ENCODE measurements at places on chromosomes 4 and X.

DNA sequence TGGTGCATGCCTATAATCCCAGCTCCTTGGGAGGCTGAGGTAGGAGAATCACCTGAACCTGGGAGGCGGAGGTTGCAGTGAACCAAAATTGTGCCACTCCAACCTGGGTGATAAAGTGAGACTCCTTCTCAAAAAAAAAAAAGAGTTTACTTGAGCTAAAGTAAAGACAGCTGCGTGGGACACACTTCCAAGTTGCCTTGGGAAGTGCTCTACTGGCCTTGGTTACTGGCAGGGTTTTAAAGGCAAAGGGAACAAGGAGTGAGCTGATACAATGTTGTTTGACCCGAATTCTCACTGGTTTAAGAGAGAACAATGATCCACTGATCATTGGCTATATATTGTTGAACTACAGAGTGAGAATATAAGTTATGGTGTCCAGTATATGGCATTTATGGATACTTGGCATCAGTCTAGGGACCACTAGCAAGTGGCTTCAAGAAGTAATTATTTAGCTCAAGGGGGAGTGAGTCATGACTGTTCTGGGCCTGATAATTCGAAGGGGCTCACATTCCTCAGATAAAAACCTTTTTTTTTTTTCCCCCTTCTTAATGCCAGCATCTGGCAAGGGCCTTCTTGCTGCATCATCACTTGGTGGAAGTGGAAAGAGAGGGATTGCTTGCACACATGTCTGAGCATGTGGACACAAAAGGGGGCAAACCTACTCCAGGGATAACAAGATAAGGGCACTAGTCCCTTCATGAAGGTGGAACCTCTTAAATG, 32.3 kb downstream of the GRK4 start:
- peak; percentile 24 for DNase-seq

- DNase-seq: no peak
These were observed 31.5 kb downstream of the GPC3 start for GRCh38 chrX:133953785-133954355.

DNA sequence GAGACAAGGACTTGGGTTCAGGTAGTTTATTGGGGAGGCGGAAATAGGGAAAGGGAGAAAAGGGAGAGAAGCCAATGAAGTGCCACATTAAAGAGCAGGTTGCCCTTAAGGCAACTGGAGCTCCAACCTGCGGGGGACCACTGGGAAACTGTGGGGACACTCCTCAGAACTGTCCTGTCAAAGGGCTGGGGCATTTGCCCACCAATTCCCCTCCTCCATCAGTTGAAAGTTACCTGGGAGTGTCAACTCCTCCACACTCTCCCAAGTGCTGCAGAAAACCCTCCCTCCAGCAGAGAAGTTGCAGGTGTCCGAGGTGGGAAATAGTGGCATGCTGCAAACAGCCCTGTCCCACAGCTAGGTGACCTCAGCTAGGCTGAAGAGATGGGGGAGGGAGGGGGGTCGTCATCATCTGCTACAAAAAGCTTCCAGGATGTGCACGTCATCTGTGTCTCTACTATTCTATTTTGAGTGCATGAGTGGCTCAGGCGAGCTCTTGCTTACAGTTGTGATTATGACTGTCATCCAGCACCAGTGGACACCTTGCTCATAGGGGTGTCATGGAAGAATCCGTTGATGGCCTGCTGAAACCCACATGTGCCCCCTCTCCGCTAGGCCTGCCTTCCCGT, 41.5 kb upstream of the XPNPEP2 start:
- DNase-seq: no peak

DNA sequence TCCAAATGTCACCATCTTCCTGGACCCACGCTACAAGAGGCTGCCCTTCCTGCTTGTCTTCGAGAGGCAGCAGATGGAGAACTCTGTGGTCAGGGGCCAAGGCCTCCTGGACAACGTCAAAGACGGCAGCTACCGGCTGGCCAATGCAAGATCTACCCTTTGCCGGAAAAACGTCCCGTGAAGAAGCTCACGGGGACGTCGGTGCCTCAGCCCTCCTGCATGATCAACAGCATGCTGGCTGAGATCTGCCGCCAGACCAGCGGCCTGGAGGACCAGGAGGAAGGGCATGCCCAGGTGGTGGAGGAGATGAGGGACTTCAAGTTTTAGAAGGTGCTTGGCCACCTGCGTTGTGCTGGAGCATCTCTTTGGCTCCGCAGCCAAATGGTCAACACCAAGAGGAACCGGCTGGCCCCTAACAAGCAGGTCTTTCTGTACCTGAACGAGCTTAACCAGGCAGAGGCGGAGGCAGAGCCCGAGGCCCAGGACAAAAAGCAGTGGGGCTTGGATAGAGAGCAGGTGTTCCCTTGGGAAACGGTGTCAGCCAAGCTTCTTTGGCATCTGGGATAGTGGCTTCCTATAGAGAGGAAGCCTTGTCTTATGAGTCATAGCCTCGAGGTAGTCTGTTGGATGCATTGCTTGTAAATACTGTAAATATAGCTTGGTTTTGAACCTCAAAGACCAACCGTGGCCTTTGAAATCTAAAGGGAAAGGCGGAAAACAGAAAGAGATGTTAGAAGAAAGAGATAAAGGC, 94.8 kb upstream of the ELOVL6 start:
- DNase-seq: no peak

DNA sequence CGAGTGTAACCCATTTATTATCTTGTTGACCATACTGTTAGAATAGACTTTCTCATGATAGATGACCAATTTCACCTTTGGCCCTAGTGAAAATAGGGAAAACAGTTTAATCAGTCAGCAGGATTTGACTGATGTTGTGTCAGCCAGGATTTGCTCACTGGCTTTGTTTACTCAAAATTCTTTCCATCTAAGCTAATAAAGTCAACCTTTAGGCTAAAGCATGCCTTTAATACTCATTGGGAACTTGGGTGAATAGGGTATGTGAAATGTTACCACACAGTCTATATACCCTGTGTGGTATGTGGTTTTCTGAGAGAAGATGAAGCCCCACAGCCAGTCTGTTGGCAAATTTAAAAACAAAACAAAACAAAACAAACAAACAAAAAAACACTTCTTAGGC, 18.7 kb upstream of the SPANXB1 start:
- no peak for DNase-seq

GRCh38 chr4:186067757-186068385, 1.1 kb upstream of the TLR3 start:
- DNase-seq: peak; percentile 44

DNA sequence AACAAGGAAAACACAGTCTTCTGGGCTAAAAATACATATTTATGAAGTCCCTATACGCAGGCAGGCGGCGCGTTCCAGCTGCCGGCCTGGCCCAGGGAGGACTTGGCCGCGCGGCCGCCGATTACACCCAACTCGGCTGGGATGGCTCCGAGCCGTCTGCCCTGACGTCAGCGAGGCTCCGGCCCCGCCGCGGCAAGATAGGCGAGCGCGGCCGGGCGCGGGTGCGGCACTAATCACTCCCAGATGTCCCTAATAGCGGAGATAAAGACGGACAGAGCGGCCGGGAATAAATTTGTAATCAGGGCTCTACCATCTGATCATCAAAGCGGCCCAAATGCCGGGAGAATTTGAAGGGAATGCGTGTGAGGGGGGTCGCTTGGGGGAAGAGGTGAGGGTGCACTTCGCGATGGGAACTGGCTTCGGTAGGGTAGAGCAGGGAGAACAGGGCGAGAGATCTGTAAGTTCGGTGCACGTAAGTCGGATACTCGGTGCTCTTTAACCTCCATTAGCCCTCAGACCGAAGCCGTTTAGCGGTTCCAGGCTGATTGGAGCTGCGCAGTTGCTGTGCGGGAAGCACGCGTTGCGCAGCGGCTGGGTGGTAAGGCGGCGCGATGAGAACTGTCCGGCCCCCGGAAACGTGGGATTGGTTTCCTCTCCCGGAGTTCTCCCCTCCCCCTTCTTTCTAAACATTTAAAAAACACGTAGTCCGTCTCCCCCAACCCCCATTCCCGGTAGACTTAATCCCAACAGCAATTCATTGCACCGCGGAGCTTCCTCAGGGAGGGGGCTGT, 7.7 kb downstream of the HAND2 start:
- DNase-seq: peak; percentile 96

GRCh38 chr4:99645638-99646037, 12.0 kb downstream of the C4orf54 start:
- peak; percentile 3 for DNase-seq

DNA sequence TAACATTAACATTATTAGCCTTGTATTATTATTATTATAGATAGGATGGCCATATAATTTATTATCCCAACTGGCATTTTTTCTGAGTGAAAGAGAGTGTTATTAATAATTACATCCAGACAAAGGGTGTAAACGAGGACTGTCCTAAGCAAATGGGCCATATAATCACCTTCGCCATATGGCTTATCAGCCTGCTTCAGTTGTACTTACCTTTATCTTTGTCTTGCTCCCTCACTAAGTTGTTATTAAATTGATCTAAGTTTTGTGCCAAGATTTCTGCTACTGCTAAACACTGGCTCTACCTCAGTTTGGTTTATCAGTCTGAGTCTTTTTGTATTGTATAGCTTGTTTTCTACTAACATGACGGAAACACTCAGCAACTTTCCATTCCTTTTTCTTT, 76.9 kb downstream of the STIM2 start:
- DNase-seq: no peak

DNA sequence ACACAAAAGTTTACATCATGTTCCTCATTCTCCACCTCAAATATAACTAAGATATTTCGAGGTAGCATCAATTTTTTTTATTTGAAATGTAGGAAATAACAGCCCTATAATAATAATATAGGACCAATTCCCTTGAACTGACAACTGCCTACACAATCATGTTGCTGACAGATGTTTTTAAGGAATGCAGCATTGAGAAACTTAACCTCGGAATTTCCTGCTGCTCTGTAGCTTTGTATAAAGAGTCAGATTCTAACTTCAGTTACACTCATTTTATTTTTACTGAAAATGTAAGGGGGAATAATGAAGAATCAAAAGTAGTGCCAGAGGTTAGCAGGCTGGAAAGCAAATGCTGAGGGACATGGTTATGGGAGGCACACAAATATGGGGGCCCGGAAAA, 235.8 kb downstream of the RBMX2 start:
- peak; percentile 53 for DNase-seq
